Activated CD8-positive, alpha-beta T cell treated with anti-CD3 and anti-CD28 coated beads for 36 hours (primary cell): ENCODE measurements at places on chromosomes 2 and 18. TPM values are rescaled to one million over a fixed set of nuclear protein-coding genes. Genes with fewer than 3 reads are reported as not detected.

GRCh38 chr2:44722026-44722625, 219.4 kb upstream of the SIX3 start:
- no peaks in the 10 kb centered on the region for H3K27me3 ChIP-seq
- no peaks in the 10 kb centered on the region for H3K36me3 ChIP-seq
- DNase-seq, result no peak
- H3K27ac ChIP-seq, result no peak overlapping the region

GRCh38 chr2:43131890-43132682, 94.3 kb downstream of the ZFP36L2 start:
- H3K27me3 ChIP-seq, result no peaks in the 10 kb centered on the region
- peak overlapping the region; percentile 95 for H3K27ac ChIP-seq
- H3K4me1 ChIP-seq, result peaks cover 93% of the 10 kb centered on the region
- no peak for DNase-seq
- peaks cover under 1% of the 10 kb centered on the region for H3K36me3 ChIP-seq
- H3K4me3 ChIP-seq, result peak overlapping the region; percentile 39

DNA sequence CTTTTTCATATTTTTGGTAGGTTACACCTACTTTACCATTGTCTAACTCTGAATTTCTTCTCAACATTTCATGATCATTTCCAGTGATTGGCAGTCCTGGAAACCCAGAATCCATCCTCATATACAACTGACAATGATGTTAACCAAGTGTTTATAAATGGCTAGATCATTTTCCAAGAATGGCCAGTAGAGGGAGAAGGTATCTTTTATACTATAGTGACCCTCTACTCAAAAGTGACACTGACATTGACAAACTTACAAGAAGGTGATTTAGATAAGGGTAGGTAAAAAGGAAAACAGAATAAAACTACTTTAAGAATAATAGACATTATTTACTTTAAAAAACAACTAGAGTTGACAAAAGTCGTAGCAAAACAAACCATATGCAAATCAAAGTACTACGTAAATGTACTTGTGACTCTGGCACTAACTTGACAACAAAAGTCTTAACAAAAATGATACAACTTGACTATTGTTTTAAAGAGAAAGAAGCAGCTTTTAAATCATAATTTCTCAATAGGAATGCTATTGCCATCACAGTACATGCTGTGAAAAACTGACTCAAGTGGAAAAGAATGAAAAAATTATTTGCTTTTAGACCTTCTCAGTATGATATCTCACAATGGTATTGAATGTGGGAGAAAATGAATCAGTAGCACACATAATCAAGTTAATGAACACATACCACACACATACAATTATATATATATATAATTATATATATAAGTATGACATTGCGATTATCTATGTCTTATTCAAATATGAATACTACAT, 76.6 kb upstream of the GRB14 start:
- DNase-seq, result no peak
- no peak overlapping the region for H3K4me3 ChIP-seq
- no peak overlapping the region for H3K27ac ChIP-seq
- H3K4me1 ChIP-seq, result no peaks in the 10 kb centered on the region

- peaks cover 5% of the 10 kb centered on the region for H3K4me1 ChIP-seq
- no peaks in the 10 kb centered on the region for H3K36me3 ChIP-seq
- no peak for DNase-seq
Measured at GRCh38 chr2:232488097-232488711, 570 bp upstream of the ECEL1 start.

DNA sequence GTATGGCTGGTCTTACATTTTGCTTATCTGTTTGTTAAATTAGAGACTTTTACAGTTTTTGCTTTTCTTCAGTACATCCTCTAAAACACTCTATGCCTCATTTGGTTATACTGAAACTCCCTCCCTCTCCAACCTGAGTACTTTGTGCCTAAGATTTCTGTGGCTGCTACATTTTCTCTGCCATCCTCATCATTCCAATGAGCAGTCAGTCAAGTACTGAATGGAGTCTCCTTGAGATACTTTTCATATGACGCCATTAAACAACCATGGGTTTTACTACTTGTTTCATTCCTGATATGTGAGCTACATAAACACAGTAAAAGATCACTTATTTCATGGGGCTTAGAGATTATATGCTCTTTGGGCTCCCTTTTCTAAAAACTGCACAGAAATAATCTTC, 196.7 kb upstream of the EPC2 start:
- DNase-seq, result no peak
- no peak overlapping the region for H3K4me3 ChIP-seq
- H3K36me3 ChIP-seq, result no peaks in the 10 kb centered on the region
- H3K4me1 ChIP-seq, result no peaks in the 10 kb centered on the region
- H3K27me3 ChIP-seq, result no peaks in the 10 kb centered on the region

DNA sequence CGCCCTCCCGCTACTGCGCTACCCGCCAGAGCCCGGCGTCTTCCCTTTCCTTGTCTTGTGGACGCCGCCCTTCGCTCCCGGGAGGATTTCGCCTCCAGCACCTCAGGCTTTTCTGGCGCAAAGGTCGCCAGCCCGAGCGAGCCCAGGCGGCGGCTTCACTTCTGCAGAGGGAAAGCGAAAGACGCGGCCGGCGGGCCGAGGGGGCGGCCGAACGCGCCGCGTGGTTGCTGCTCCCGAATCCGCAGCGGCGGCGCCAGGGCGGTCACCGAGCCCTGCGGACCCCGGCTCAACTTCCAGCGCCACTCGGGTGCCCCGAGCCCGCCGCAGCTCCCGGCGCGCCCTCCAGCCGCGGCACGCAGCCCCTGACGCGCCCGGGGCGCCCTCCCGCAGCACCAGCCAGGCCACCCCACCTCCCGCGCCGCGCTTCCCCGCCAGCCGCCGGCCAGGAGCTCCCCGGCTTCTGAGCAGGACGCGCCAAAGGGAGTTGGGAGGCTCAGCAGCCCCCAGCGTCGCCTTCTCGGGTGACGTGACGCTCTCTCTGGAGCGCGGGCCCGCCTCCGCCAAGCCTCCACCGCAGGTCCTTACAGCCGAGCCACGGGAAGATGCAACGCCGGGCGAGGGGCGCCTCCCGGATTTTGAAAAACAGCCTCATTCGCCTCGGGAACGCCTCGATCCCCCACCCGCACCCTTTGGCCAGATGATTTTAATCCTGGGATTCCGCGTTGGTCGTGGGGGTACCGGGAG, 84.9 kb upstream of the EPB41L3 start:
- H3K27ac ChIP-seq, result no peak overlapping the region
- H3K4me1 ChIP-seq, result peaks cover 3% of the 10 kb centered on the region
- no peaks in the 10 kb centered on the region for H3K36me3 ChIP-seq

- H3K4me1 ChIP-seq, result no peaks in the 10 kb centered on the region
- H3K27ac ChIP-seq, result no peak overlapping the region
- no peaks in the 10 kb centered on the region for H3K36me3 ChIP-seq
- no peak for DNase-seq
- no peaks in the 10 kb centered on the region for H3K27me3 ChIP-seq
Measured at GRCh38 chr2:191538334-191538903, 139.5 kb upstream of the NABP1 start.

- no peak overlapping the region for H3K27ac ChIP-seq
- H3K4me1 ChIP-seq, result no peaks in the 10 kb centered on the region
- no peak overlapping the region for H3K4me3 ChIP-seq
- DNase-seq, result no peak
- peaks cover 3% of the 10 kb centered on the region for H3K36me3 ChIP-seq
Measured at GRCh38 chr2:74128206-74128605, 19.5 kb downstream of the BOLA3 start.

DNA sequence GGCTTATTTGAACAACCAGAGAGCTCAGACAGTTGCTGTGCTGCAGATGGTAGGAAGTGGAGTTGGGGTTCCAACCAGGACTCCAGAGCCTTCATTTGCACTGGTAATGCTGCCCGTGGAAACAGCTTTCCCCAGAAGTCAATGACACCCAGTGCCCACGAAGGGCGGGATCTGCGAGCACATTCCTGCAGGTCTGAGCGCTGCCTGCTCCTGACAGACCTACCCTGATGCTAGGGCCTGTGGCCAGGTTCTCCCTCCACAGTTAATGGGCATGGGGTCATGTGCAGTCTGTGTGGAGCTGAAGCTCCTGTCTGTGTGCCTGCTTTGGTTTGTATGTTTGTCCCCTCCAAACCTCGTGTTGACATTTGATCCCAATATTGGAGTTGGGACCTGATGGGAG, 299.0 kb upstream of the HS6ST1 start:
- H3K36me3 ChIP-seq, result no peaks in the 10 kb centered on the region
- H3K27me3 ChIP-seq, result no peaks in the 10 kb centered on the region
- H3K4me3 ChIP-seq, result no peak overlapping the region
- H3K4me1 ChIP-seq, result no peaks in the 10 kb centered on the region

DNA sequence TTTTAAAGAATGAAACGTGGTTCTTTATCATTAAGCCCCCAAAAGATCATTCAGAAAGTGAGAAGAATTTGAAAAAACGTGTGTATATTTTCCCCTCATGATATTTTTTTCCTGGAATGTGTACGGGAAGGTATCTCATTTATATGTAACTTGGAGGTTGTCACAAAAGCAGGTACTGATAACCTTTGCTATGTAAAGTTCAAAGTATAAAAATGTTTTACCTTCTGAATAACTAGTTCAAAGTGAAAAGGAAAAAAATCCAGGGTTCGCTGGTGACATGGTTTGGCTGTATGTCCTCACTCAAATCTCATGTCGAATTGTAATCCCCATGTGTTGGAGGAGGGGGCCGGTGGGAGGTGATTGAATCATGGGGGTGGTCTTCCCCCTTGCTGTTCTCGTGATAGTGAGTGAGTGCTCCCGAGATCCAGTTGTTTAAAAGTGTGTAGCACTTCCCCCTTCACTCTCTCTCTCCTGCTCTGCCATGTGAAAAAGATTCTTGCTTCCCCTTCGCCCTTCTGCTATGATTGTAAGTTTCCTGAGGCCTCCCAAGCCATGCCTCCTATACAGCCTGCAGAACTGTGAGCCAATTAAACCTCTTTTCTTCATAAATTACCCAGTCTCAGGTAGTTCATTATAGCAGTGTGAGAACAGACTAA, 144.2 kb downstream of the DCDC2C start:
- peaks cover 3% of the 10 kb centered on the region for H3K27me3 ChIP-seq
- no peaks in the 10 kb centered on the region for H3K36me3 ChIP-seq
- H3K27ac ChIP-seq, result no peak overlapping the region
- H3K4me1 ChIP-seq, result no peaks in the 10 kb centered on the region

GRCh38 chr2:1170241-1170640, 219.6 kb downstream of the SNTG2 start:
- peaks cover 9% of the 10 kb centered on the region for H3K36me3 ChIP-seq
- no peak overlapping the region for H3K27ac ChIP-seq
- H3K27me3 ChIP-seq, result no peaks in the 10 kb centered on the region
- no peak overlapping the region for H3K4me3 ChIP-seq
- peaks cover 24% of the 10 kb centered on the region for H3K4me1 ChIP-seq

GRCh38 chr2:102672107-102672776, 52.9 kb downstream of the SLC9A2 start:
- H3K4me1 ChIP-seq, result peaks cover 5% of the 10 kb centered on the region
- no peak for DNase-seq
- no peak overlapping the region for H3K4me3 ChIP-seq
- H3K36me3 ChIP-seq, result no peaks in the 10 kb centered on the region

DNA sequence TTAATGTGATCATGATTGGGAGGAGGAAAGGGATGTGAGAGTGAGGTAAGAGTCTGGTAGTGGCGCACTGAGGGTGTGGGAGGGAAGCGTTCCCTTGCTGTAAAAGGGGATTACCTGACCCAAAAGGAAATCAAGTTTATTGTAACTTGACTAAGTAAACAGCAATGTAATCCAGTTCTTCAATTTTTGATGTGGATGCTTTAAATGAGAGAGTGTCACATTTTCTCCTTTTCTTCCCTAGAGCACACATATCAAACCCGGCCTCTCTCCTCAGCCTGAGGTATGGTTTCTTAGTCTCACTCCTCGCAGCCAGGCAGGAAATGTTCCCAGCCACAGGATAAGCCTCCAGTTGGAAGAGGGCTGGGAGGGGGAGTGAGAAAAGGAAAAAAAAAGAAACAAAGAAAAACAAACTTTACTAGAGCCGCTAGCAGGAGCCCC, 688 bp upstream of the ARHGAP28 start:
- no peak overlapping the region for H3K27ac ChIP-seq
- H3K4me1 ChIP-seq, result peaks cover 4% of the 10 kb centered on the region
- H3K27me3 ChIP-seq, result peaks cover 18% of the 10 kb centered on the region
- no peak for DNase-seq
- no peaks in the 10 kb centered on the region for H3K36me3 ChIP-seq
- H3K4me3 ChIP-seq, result peak overlapping the region; percentile 62

GRCh38 chr2:28522481-28522880, 26.6 kb downstream of the PLB1 start:
- no peak for DNase-seq
- H3K4me1 ChIP-seq, result no peaks in the 10 kb centered on the region
- H3K27me3 ChIP-seq, result peaks cover 44% of the 10 kb centered on the region
- H3K4me3 ChIP-seq, result no peak overlapping the region
- H3K36me3 ChIP-seq, result no peaks in the 10 kb centered on the region
- no peak overlapping the region for H3K27ac ChIP-seq

- peaks cover 18% of the 10 kb centered on the region for H3K36me3 ChIP-seq
- no peak overlapping the region for H3K4me3 ChIP-seq
- peaks cover 4% of the 10 kb centered on the region for H3K4me1 ChIP-seq
Measured at GRCh38 chr2:148350199-148350598, 294.4 kb upstream of the EPC2 start.

DNA sequence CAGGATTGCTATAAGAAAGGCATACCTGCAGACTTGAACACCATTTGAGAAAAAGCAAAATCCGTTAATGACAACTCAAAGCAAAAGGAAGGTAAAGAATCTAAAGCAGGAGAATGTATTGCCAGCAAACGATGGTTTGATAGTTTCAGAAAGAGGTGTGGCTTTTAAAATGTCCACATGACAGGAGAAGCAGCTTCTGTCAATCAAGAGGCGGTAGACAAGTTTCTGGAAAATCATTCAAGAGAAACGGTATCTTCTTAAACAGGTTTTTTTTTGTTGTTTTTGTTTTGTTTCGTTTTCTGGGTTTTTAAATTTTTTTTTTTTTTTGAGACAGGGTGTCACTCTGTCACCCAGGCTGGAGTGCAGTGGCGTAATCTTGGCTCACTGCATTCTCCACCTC, 13.8 kb downstream of the CLEC4F start:
- no peaks in the 10 kb centered on the region for H3K4me1 ChIP-seq
- no peaks in the 10 kb centered on the region for H3K36me3 ChIP-seq
- peaks cover 4% of the 10 kb centered on the region for H3K27me3 ChIP-seq
- DNase-seq, result no peak
- H3K4me3 ChIP-seq, result no peak overlapping the region

GRCh38 chr2:84713441-84713840, 167.4 kb downstream of the TRABD2A start:
- H3K4me3 ChIP-seq, result no peak overlapping the region
- H3K36me3 ChIP-seq, result no peaks in the 10 kb centered on the region
- DNase-seq, result no peak
- H3K4me1 ChIP-seq, result peaks cover 16% of the 10 kb centered on the region
- no peaks in the 10 kb centered on the region for H3K27me3 ChIP-seq

- no peak overlapping the region for H3K27ac ChIP-seq
- peaks cover 61% of the 10 kb centered on the region for H3K27me3 ChIP-seq
- peaks cover 8% of the 10 kb centered on the region for H3K4me1 ChIP-seq
- peak overlapping the region; percentile 46 for H3K4me3 ChIP-seq
- H3K36me3 ChIP-seq, result no peaks in the 10 kb centered on the region
Measured at GRCh38 chr2:232927032-232927792, 57.1 kb downstream of the SNORC start.

- no peak overlapping the region for H3K27ac ChIP-seq
- H3K4me3 ChIP-seq, result no peak overlapping the region
- no peak for DNase-seq
- H3K4me1 ChIP-seq, result no peaks in the 10 kb centered on the region
- H3K27me3 ChIP-seq, result peaks cover 1% of the 10 kb centered on the region
Measured at GRCh38 chr18:4146797-4147196, 308.3 kb downstream of the DLGAP1 start.

Gene FAM237A
- not detected for total RNA-seq

Gene RTP5
- 0.22 TPM for total RNA-seq

Gene GLI2
- total RNA-seq, result not detected

Gene KCNF1
- total RNA-seq, result not detected
